ENCODE measurements at places on chromosomes 3 and 15. TPM values are rescaled to one million over a fixed set of nuclear protein-coding genes. Genes with fewer than 3 reads are reported as not detected.
A peak's percentile ranks its signal among the peaks of the same experiment; 100 is the strongest.

DNA sequence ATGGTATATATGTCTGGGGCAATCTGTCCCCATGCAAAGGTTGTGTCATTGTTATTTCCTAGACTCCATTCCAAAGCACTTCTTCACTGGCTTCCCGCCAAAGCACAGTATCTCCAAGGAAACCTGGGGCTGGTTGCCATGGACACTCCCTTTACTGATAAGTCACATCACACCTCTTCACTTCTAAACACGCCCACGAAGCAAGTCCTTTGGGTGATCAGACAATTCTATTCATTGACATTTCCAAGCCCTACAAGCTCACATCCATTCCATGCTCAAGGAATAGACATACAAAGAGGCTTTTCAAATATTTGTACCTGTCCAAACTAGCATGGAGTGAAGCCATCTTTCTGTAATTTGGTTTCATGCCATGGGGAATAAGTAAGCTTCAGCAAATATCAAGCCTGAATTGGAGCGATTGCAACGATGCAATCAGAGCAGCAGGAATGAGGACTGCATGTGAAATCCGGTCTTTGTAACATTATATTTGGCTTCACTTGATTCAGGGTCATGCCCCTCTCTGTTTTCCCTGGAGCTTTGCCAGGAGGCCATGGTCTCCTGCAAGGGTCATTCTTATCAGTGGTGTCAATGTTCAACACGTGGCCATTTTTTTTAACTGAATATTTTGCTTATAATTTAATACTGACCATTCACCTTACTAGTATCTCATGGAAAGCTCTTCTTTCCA lies 201.6 kb upstream of the TMC3 start:
- H3K36me3 ChIP-seq, result no peaks in the 10 kb centered on the region
- H3K4me1 ChIP-seq, result peaks cover 3% of the 10 kb centered on the region
- peaks cover 10% of the 10 kb centered on the region for H3K27me3 ChIP-seq
- H3K27ac ChIP-seq, result no peak overlapping the region
- no peak overlapping the region for H3K4me3 ChIP-seq

GRCh38 chr15:34768530-34768929 lies 13.7 kb upstream of the GJD2 start:
- H3K4me3 ChIP-seq, result no peak overlapping the region
- no peak for DNase-seq
- H3K36me3 ChIP-seq, result no peaks in the 10 kb centered on the region
- no peaks in the 10 kb centered on the region for H3K4me1 ChIP-seq
- peaks cover 26% of the 10 kb centered on the region for H3K27me3 ChIP-seq
- no peak overlapping the region for H3K27ac ChIP-seq

The OXTR gene
- 1.4 TPM for total RNA-seq

- H3K4me1 ChIP-seq, result no peaks in the 10 kb centered on the region
- no peaks in the 10 kb centered on the region for H3K36me3 ChIP-seq
- H3K4me3 ChIP-seq, result no peak overlapping the region
- H3K27ac ChIP-seq, result no peak overlapping the region
Observed at GRCh38 chr3:377158-377561, 180.6 kb downstream of the CHL1 start.

- H3K27me3 ChIP-seq, result peaks cover 35% of the 10 kb centered on the region
- no peak overlapping the region for H3K4me3 ChIP-seq
- DNase-seq, result no peak
- no peak overlapping the region for H3K27ac ChIP-seq
Observed at GRCh38 chr15:89429023-89429422, 67.4 kb downstream of the RHCG start.

The TTLL13 gene
- 1.1 TPM for total RNA-seq

DNA sequence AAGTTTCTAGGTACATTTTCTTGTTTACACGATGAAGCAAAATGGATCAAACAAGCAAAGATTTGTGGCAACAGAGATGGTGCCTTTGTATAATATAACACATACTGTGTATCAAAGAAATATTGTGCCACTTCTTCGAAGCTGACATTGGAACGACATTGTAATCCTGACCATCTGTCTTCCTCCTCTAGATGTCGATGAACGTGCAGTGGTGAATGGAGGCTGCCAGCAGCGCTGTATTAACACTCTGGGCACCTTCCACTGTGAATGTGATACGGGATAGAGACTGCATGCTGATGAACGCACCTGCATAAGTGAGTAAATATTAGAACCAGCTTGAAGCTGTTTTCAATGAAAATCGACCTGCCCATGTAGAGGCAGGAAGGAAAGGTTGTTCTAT lies 613.3 kb upstream of the GOLIM4 start:
- H3K27me3 ChIP-seq, result no peaks in the 10 kb centered on the region
- H3K4me1 ChIP-seq, result no peaks in the 10 kb centered on the region
- no peak overlapping the region for H3K27ac ChIP-seq
- no peak for DNase-seq

GRCh38 chr3:143014921-143015320 lies 13.6 kb downstream of the U2SURP start:
- no peaks in the 10 kb centered on the region for H3K27me3 ChIP-seq
- peaks cover 44% of the 10 kb centered on the region for H3K36me3 ChIP-seq
- H3K4me1 ChIP-seq, result peaks cover 40% of the 10 kb centered on the region

- peaks cover 2% of the 10 kb centered on the region for H3K36me3 ChIP-seq
- peaks cover 21% of the 10 kb centered on the region for H3K4me1 ChIP-seq
- DNase-seq, result no peak
- H3K27ac ChIP-seq, result no peak within 1 kb of the TSS
- peaks cover 16% of the 10 kb centered on the region for H3K27me3 ChIP-seq
Observed at GRCh38 chr3:122324871-122325323, at the start of gene CSTA. CSTA (plus strand) TSS chr3:122325248; CDS start chr3:122325293, 45 bp downstream.

DNA sequence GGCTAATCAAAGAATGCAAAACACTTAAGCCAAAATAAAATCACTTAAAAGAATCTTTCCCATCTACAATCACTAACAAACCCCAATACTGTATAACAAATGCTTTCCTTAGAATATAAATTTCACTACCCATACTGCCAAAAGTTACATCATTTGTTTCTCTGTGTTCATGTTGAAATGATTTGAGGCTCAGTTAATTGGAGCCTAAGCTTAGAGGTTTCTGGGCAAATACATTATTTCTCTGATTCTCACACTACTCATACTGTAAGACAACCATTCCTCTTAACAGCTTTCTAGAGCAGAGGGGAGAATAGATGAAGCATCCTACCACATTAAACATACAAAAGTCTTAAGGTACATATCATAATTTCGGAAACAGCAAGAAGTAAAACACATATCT lies 2.1 kb downstream of the RIOX2 start:
- peaks cover 32% of the 10 kb centered on the region for H3K36me3 ChIP-seq
- H3K27ac ChIP-seq, result peak overlapping the region; percentile 91
- H3K4me1 ChIP-seq, result peaks cover 88% of the 10 kb centered on the region
- H3K27me3 ChIP-seq, result no peaks in the 10 kb centered on the region

DNA sequence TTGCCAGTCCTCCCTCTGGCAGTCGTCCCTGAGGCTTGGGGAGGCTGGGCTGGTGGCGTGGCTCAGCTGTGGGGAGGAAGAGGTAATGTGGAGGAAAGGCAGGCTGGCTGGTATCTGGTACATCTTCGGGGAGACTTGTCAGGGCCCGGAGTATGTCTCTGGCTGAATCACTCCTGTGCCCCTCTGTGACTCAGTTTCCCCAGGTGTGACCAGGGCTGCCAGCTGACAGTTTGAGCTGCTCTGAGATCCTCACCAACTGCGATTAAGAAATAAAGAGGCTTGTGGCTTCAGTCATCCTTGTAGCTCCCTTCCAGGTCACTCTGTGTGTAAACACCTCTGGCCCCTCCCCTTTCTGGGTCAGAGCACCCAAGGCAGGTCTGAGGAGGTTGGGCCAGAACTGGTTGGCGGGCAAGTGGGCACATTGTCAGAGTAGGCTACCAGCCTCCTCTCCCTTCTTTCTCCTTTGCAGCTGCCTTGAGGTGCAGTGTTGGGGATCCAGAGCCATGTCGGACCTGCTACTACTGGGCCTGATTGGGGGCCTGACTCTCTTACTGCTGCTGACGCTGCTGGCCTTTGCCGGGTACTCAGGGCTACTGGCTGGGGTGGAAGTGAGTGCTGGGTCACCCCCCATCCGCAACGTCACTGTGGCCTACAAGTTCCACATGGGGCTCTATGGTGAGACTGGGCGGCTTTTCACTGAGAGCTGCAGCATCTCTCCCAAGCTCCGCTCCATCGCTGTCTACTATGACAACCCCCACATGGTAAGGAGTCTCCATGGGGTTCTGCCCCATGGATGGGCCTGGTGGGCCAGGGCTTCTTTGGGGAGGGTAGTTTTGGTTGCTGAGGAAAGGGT lies 3.0 kb downstream of the TEX264 start:
- H3K27ac ChIP-seq, result peak overlapping the region; percentile 78
- H3K4me3 ChIP-seq, result peak overlapping the region; percentile 55
- no peaks in the 10 kb centered on the region for H3K27me3 ChIP-seq
- H3K4me1 ChIP-seq, result peaks cover 83% of the 10 kb centered on the region
- DNase-seq, result no peak

The CCR5 gene
- total RNA-seq, result 99.8 TPM

GRCh38 chr3:23489300-23490158 lies 286.4 kb downstream of the UBE2E2 start:
- H3K27ac ChIP-seq, result no peak overlapping the region
- no peaks in the 10 kb centered on the region for H3K36me3 ChIP-seq
- no peak for DNase-seq
- no peak overlapping the region for H3K4me3 ChIP-seq
- H3K27me3 ChIP-seq, result no peaks in the 10 kb centered on the region

The TM6SF1 gene
- total RNA-seq, result 13.3 TPM

The TGM4 gene
- not detected for total RNA-seq

The MASP1 gene
- total RNA-seq, result not detected

DNA sequence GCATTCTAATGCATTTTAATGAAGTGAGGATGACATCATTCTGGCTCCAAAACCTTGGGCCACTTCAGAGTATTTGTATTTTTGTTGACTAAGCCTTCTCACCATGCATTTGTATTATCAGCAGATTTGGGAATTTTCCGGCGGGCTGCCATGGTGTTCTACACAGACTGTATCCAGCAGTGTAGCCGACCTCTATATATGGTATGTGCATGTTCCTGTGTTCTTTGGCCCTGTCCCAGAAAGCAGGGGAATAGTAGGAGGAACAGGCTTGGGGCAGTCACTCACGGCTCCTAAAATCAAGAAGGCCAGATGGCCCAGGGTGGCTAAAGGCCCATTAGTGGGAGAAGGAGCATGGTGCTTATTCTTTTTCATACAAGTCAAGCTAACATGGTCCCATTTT lies 80.5 kb downstream of the USF3 start:
- DNase-seq, result no peak
- H3K27me3 ChIP-seq, result no peaks in the 10 kb centered on the region
- H3K36me3 ChIP-seq, result peaks cover 29% of the 10 kb centered on the region

The GOLGA8R gene
- total RNA-seq, result 13.0 TPM

The BUB1B gene
- total RNA-seq, result 89.5 TPM

- no peaks in the 10 kb centered on the region for H3K36me3 ChIP-seq
- no peak overlapping the region for H3K4me3 ChIP-seq
- H3K27ac ChIP-seq, result no peak overlapping the region
- no peaks in the 10 kb centered on the region for H3K4me1 ChIP-seq
- H3K27me3 ChIP-seq, result peaks cover 26% of the 10 kb centered on the region
Observed at GRCh38 chr15:80536716-80537115, 132.5 kb downstream of the ARNT2 start.

GRCh38 chr15:64845183-64845611 lies 3.5 kb downstream of the PLEKHO2 start:
- H3K4me3 ChIP-seq, result peak overlapping the region; percentile 99
- peaks cover 56% of the 10 kb centered on the region for H3K4me1 ChIP-seq
- peaks cover 19% of the 10 kb centered on the region for H3K36me3 ChIP-seq
- no peak for DNase-seq
- peak overlapping the region; percentile 84 for H3K27ac ChIP-seq

- no peak overlapping the region for H3K27ac ChIP-seq
- peaks cover 38% of the 10 kb centered on the region for H3K27me3 ChIP-seq
- H3K36me3 ChIP-seq, result no peaks in the 10 kb centered on the region
- no peak overlapping the region for H3K4me3 ChIP-seq
Observed at GRCh38 chr15:51170882-51171633, 76.4 kb upstream of the TNFAIP8L3 start.

- DNase-seq, result no peak
- H3K27ac ChIP-seq, result no peak overlapping the region
- no peak overlapping the region for H3K4me3 ChIP-seq
- H3K4me1 ChIP-seq, result no peaks in the 10 kb centered on the region
- no peaks in the 10 kb centered on the region for H3K36me3 ChIP-seq
Observed at GRCh38 chr3:150286390-150287147, 121.5 kb upstream of the TSC22D2 start.

DNA sequence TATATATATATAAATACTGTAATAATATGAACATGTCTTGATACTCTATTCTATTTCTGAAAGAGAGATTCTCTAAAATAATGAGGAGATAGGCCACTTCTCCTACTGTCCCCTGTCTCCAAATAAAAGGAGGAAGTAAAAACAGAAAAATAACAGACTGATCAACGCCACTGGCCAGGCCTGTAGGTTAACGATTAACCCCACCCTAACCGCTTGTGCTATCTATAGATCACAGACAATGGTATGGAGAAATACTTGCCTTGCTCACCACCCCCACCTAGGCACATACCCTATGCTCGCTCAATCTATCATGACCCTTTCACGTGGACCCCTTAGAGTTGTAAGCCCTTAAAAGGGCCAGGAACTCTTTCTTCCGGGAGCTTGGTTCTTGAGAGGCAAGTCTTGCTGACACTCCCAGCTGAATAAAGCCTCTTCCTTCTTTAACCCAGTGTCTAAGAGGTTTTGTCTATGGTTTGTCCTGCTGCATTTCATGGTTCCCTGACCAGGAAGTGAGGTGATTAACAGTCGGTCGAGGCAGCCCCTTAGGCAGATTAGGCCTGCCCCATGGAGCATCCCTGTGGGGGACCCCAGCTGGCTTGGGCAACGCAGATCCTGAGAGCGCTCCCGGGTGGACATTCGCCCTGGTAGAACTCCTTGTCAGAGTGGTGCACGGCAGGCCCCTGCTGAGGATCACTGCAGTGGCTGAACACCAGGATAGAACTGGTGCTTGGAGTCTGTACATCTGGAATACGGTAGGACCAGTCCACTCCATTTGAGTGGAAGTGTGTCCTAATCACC lies 521.8 kb upstream of the CNTN3 start:
- no peak overlapping the region for H3K27ac ChIP-seq
- H3K36me3 ChIP-seq, result no peaks in the 10 kb centered on the region
- no peak overlapping the region for H3K4me3 ChIP-seq
- DNase-seq, result no peak
- no peaks in the 10 kb centered on the region for H3K27me3 ChIP-seq

GRCh38 chr3:130093741-130094391 lies 12.2 kb downstream of the ALG1L2 start:
- peak; percentile 71 for DNase-seq
- peaks cover 39% of the 10 kb centered on the region for H3K4me1 ChIP-seq
- H3K4me3 ChIP-seq, result peak overlapping the region; percentile 43
- peak overlapping the region; percentile 78 for H3K27ac ChIP-seq
- no peaks in the 10 kb centered on the region for H3K27me3 ChIP-seq
- H3K36me3 ChIP-seq, result no peaks in the 10 kb centered on the region

- H3K36me3 ChIP-seq, result peaks cover 61% of the 10 kb centered on the region
- H3K27me3 ChIP-seq, result no peaks in the 10 kb centered on the region
- H3K4me3 ChIP-seq, result peak overlapping the region; percentile 73
- peak overlapping the region; percentile 98 for H3K27ac ChIP-seq
- DNase-seq, result peak; percentile 91
- peaks cover 91% of the 10 kb centered on the region for H3K4me1 ChIP-seq
Observed at GRCh38 chr15:55267401-55268175, 22.0 kb downstream of the RAB27A start.

The FBXO40 gene
- total RNA-seq, result not detected

The ATP13A5 gene
- total RNA-seq, result not detected

The SYNPR gene
- total RNA-seq, result not detected
